ENCODE measurements at places on chromosomes 5 and 9.
A peak's percentile ranks its signal among the peaks of the same experiment; 100 is the strongest.

DNA sequence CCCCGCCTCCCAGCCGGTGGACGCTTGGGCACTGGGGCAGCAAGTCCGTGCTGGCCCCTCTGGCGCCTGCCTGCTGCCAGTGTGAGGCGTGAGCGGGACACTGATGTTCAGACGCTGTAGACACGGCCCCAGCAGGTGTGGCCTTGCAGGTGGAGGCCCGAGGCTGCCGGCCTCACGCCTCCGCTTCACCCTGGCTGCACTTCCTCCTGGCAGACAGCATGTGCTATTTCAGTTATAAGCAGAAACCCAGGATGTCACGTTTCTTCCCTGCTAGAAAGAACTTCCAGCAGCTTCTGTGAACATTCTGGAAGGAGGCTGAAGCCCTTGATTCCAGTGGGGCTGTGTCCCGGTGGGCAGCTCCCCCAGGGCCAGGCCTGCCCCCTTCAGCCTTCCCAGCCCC lies 114.8 kb upstream of the FCN2 start:
- DNase-seq: no peak

GRCh38 chr5:139760066-139761056 lies 35.2 kb upstream of the PSD2 start:
- no peak for DNase-seq

DNA sequence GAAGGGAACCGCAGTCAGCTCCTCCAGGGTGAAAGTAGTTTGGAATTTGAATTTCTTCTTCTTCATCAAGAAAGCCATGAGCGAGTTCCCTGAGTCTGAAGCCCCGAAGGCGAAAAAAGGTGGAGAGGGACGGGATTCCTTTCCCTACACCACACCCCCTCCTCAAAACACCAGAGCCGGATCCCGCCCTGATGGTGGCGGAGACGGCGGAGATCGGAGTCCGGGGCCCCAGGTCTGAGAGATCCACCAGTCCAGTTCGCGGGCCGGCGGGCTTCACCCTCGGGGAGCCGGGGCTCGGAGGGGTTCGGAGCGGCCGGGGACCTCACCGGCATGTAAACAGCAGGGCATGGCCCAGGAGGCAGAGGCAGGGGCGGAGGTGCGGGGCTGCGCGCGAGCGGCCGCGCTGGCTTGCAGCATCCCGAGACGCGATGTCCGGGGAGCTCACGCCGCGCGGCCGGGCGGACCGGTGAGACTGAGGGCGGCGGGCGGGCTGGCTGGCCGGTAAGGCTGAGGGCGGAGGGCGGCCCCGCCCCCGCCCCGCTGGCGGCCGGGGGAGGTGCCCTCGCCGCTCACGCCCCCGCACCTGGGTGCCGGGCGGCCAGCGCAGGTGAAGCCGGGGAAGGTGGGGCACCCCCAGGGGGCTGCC lies 606 bp downstream of the EEIG1 start:
- peak; percentile 37 for DNase-seq

DNA sequence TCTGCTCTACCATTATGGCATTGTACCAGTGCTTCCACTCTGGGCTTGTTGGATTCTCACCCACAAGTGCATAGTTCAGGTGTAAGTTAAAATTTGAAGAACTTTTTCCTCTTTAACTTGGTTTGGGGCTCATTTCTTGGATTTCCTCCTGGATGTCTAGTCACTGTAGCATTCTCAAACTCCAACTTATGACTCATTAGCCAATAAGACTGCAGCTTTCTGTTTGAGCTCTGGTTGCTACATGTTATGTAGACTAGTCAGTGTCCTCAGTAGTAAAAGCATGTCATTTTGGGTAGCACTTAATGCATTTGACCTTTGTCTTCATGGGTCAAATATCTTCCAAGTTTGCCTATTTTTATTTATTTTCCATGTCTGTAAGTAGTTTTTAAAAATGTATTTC lies 790.8 kb downstream of the BRINP1 start:
- no peak for DNase-seq

- DNase-seq: no peak
Observed at GRCh38 chr5:71860048-71860447, 141.0 kb downstream of the CARTPT start.

GRCh38 chr5:112579599-112580170 lies 158.0 kb upstream of the APC start:
- DNase-seq: no peak

DNA sequence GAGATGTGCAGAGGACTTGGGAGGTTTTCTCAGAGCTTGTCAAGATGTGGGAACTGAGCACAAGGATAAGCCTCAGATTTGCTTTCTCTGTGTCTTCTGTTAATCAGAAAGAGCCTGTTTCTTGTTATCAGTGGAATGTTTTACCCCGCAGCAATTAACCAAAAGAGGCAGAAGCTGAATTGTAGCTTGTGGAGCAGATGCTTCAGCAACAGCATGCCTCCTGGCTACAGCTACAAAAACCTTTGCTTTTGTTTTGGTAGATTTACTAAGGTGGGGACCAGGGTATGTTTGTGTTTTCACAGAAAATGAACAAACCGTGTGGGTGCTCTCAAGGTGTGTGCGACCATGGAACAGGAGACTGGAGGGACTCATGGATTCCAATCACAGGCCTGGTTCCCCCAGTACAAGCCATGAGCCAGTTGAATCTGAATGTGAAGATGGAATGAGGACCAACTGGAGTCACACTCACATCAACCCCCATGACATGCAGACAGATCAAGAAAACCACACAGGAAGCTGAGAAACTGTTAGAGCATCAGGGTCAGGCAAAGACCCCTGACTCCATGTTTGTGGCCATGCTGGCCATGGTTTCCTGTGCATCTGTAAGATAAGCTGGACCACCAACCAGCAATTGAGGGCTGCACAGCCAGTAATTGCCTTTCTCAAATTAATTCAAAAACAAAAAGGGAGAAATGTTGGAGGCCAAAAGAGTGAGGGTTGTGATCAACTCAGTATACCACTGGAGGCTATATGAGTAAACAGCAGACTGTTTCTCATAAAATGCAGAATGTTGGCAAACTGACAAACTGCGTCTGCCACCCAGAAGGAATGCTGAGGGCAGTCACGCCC lies 6.9 kb downstream of the UGT3A2 start:
- no peak for DNase-seq

DNA sequence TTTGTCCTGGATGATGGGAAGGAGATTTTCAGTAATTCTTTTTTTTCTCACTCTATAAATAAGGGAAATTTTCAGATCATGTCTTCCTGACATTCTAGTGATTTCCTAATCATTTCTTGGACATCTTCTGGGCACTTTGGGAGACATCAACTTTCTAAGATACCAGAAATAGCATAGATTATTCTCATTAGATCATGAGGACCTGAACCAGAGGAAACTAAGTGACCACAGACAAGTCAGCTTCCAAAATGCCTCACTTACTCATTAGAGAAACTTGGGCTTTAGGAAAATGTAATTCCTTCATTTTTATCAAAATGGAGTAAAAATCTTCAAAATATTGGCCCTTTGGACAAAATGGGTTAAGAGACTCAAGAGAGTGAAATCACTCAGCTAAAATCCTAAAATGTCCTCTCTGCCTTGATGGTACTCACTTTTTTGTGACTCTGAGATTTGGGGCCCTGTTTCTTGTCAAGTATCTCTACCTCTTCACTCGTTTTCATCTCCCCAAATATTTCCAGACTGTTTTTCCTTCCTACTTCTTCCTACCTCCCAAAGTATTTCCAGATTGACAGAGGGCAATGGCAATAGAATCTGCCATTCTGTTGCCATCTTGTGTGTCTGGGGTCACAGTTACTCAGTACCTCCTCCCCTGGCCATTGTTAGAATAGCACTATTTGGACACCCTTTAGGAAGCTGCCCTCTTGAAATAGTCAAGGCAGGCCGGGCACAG lies 194.5 kb downstream of the NR3C1 start:
- DNase-seq: no peak

DNA sequence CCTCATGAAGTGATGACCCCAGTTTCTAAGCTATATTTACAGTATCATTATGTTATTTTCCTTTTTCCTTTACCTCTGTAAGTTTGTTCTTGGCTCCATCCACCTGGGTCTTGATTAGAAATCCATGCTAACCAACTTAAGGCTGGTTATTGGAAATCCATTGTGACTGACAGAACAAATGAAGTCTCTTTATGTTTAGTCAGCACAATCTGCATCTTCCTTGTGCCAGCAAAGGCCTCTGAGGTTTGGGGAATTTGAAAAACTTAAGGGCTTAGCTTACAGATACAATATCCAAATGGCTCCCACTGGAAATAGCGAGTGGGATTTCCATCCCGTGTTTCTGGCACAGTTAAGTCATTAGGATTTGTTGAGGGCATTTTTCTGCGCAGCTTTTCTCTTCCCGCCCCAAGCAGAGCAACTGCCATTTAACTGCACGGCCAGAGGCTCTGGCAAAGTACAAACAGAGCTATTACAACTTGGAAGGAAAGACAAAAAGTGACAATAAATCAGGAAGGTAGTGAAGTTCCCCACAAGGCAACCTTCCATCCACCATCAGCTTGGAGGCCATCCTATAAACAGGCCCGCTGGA lies 64.2 kb downstream of the DCP2 start:
- no peak for DNase-seq

- DNase-seq: no peak
Observed at GRCh38 chr9:77751341-77752091, 103.4 kb upstream of the GNA14 start.

DNA sequence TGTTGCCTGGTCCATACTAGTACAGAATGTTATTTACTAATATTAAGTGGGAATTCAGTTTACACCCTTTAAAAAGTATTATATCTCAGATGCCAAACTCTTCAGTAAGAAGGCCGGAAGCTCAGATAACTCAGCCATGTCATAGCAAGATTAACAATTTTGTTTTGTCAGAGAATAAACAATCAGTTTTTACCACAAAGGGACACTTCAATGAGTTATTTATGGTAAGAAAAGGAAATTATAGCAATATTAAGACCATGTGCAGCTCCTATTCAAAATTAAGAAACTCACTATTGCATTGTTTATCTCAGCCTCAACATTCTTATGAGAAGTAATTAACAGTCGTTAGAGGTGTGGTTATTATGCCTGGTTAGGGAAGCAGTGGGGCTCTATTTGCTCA lies 13.1 kb upstream of the ARL15 start:
- no peak for DNase-seq

GRCh38 chr9:97759581-97760288 lies 62.6 kb upstream of the XPA start:
- DNase-seq: no peak

GRCh38 chr9:131656356-131657036 lies 83.4 kb downstream of the RAPGEF1 start:
- DNase-seq: peak; percentile 61

DNA sequence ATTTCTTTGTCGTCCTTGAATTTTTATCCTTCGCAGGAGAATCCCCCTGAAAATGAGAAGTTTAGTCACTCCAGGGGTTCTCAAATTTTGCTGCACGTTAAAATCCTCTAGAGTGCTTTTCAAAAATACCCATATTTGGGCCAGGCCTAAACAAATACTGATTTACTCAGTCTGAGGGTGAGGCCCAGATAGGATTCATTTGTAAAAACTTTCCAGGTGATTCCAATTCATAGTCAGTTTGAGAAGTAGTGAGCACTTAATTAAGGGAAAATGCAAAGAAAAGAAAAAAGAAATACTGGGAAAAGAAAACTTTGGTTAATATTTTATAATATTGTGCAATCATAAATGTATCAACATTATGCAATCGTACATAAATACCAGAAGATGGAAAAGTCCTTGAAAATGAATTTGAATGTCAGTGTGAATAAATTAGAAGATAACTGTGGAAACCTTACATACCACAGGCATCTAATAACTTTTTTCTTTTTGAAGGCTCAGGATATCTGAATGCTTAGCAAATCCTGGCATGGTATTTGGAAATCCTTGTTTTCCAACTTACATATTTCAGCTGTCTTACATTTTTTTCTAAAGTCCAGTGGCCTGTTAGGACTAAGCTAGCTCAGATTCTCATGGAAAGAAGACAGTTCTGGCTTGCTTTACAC lies 116.5 kb upstream of the DAPK1 start:
- DNase-seq: no peak

- no peak for DNase-seq
Observed at GRCh38 chr5:62093976-62094375, 212.0 kb upstream of the KIF2A start.

DNA sequence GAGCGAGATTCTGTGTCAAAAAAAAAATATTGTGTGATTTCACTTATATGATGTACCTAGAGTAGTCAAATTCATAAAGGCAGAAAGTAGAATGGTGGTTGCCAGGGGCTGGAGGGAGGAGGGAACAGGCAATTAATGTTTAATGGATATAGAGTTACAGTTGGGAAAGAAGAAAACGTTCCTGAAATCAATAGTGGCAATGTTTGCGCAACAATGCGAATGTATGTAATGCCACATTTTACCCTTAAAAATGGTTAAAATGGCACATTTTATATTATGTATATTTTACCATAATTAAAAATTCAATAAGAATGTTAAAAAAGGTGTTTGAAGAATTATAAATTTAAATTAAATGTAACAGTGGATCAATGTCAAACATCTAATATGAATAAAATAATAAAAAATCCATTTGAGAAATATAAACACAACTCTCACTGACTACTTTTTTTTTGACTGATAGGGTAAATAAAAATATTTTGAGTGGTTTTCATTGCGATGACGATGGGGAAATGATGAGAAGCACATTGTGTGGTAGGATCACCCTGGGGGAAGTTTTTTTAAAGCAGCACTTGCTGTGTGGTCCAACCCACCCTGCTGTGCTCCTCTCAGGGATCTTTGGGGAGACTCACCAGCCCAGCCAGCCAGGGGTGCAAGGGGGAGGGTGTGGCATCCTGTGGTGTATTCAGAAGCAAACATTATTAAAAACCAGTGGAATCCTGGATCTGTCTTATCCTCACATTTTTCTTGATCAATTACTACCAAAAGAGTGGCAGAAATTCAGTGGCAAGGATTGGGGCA lies 4.3 kb downstream of the FYB1 start:
- peak; percentile 35 for DNase-seq

DNA sequence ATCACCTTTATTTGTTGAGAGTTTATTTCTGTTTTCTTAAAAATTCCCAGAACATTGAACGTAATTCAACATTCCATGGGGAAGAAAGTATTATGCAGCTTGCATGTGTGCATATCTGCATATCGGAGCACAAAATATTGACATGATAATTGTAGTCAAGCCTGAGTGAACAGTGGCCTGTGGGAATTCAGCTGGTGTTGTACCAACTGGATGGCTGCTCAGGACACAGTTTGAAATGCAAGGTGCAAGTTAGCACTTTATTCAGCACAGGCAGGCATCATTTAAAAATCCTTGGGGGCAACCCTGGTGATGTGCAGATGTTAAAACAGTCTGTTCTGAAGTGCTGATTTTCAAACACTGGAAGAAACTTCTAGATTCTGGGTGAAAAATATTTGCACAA lies 82.4 kb downstream of the CNTLN start:
- no peak for DNase-seq

- DNase-seq: no peak
Observed at GRCh38 chr9:119047513-119048307, 321.5 kb downstream of the BRINP1 start.

DNA sequence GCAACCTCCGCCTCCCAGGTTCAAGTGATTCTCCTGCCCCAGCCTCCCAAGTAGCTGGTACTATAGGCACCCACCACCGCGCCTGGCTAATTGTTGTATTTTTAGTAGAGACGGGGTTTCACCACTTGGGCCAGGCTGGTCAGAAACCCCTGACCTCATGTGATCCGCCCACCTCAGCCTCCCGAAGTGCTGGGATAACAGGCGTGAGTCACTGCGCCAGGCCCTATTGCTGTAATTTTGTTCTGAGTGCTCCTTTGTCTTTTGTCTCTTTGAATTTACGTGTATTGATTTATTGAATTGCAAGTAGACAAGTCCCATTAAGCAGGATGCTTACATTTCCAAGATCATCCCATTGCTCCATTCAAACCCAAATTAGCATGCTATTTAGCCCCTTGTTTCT lies 186.7 kb downstream of the MSX2 start:
- no peak for DNase-seq
